ENCODE measurements at places on chromosomes 5 and 9. TPM values are rescaled to one million over a fixed set of nuclear protein-coding genes. Genes with fewer than 3 reads are reported as not detected.

DNA sequence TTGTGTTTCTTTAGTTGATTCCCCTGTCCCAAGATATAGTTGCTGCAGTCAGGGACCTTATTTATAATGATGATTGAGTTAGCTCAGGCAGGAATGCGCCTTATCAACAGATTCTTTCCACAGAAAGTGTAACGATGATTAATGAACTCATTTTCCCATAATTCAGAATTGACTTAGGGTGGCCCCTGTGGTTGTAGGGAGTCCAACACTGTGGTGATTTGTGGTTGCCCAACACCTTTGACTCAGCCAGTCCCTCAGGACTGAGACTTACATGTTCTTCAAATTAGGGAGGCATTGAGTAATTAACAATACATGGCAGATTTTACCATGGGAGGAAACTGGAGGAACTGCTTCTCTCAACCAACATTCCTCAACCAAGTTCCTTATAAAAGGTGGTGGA lies 221.9 kb downstream of the GABRG2 start:
- no peak for DNase-seq

GRCh38 chr9:111783857-111784256 lies 10.9 kb downstream of the SHOC1 start:
- DNase-seq = no peak

INVS gene
- 20.4 TPM for total RNA-seq

DNA sequence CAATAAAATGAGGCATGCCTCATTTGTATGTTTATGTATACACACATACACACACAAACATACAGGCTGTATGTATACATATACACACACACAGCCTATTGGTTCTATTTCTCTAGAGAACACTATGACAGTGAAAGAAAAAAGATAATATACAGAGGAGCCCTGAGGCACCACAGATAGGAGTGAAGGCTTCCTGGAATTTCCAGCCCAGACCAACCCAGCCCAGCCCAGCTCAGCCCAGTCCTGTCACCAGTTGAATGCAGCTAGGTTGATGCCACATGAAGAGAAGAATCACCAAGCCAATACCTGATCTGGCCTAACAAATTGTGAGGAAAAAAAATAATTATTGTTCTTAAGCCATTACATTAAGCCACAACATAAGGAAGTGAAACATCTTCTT lies 126.9 kb upstream of the PDE4D start:
- no peak for DNase-seq

DNA sequence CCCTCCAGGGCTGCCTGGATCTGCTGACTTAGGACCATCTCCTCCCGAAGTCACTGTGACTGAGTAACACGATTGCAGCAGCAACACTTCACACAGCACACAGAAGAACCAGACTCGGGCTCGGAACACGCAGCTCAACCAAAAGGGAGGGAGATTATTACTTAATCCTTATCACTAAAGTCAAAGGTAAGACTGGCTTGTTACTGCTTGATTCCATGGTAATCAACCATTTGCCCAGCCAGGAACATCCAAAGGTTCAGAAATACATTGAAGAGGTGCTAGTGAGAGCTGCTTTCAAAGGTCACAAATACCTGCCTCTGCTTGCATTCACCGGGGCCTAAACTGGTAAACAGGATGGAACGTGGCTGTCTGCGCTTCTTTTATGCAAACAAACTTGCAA lies 7.7 kb downstream of the FBP1 start:
- DNase-seq = no peak

POU4F3 gene
- not detected for total RNA-seq

DNA sequence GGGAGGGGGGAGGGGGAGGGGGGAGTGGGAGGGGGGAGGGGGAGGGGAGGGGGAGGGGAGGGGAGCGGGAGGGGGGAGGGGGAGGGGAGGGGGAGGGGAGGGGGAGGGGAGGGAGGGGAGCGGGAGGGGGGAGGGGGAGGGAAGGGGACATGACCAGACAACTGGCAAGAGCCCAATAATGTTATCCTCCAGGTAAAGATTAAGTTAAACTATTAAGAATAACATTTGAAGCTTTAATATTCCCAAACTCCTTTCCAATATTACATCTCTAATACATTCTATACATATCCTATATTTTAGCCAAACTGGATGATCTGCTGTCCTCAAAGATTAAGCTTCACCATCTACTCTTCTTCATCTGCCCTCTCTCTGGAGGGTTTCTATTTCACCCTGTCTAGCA lies 25.8 kb downstream of the C5 start:
- no peak for DNase-seq

DNA sequence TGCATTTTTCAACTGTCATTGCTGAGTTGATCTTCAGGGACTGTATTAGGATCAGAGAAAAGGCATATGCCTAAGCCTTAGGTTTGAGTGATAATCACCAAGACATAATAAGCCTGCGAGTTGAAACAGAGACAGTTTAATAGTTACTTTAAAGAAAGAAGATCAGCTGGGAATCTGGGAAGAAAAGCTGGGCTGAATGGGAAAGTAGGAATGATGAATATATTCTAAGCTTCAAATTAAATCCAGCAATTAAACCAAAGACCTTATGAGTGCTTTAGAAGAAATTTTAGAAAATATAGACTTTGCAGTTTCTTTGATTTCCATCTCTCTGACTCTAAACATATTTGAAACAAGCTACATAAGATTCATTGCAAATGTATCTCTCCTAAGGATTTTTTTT lies 222.3 kb downstream of the ENC1 start:
- no peak for DNase-seq

DNA sequence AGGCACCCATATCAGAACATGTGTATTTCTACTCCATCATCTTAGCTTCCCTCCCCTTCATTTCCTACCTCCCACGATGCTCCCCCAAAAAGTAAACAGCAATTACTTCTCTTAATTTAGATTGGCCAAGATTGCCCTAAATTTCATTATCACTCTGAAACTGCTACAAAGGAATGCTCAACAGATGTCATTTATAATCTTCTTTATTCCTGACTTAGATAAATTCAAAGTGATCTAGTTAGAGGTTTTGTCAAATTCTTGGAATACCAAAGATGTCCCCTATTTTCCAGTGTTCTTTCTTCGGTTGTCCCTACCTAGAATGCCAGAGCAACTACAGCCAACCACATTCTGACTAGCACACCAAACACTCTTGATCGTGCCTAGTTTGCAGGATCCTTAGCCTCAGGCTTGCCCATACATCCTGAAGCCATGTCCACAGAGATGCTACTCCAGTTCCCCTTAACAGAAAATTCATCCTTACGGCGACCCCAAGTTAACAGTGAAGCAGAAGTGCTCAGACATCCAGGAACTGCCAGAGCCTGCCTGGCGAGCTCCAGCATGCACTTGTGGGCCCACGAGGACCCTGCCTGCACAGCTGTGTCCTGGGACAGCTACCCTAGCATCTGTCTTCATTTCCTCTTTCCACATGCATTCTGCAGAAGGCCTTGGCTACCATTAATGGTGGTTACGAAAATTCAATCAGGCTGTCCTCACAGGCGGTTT lies 31.6 kb downstream of the DAP start:
- no peak for DNase-seq
